SK-MEL-5 (cell line): ENCODE measurements at places on chromosomes 7 and 10.

GRCh38 chr7:136034132-136034531, 57.0 kb upstream of the MTPN start:
- no peak for DNase-seq

- DNase-seq = peak; percentile 58
Measured at GRCh38 chr7:18393465-18394118, 102.0 kb upstream of the HDAC9 start.

DNA sequence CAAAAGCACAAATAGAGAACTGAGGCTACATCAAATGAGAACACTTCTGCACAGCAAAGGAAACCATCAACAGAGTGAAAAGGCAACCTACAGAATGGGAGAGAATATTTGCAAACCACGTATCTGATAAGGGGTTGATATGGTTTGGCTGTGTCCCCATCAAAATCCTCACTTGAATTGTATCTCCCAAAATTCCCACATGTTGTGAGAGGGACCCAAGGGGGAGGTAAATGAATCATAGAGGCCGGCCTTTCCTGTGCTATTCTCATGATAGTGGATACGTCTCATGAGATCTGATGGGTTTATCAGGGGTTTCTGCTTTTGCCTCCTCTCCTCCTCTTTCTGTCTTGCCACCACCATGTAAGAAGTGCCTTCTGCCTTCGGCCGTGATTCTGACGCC, 120.6 kb upstream of the FRMD4A start:
- DNase-seq = no peak

GRCh38 chr10:123930340-123931001, 38.9 kb upstream of the CPXM2 start:
- DNase-seq = no peak

DNA sequence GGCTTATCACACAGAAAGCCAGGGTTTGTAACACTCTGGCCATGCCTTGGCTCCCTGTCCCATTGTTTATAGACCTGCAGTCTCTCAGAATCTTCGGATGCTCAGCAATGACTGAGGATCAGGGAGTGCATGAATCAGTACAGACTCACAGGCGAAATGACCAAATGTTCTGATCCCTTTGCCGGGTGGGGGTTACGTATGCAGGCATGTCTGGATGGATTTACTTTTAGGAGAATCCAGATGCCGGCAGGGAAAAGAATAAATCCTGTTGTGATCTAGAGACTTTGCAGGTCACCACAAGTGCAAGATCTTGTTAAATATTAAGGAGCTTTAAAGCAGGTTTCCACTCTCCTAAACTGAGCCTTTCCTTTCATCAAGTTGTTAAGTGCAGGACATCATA, 149.5 kb downstream of the SFMBT2 start:
- DNase-seq = no peak

DNA sequence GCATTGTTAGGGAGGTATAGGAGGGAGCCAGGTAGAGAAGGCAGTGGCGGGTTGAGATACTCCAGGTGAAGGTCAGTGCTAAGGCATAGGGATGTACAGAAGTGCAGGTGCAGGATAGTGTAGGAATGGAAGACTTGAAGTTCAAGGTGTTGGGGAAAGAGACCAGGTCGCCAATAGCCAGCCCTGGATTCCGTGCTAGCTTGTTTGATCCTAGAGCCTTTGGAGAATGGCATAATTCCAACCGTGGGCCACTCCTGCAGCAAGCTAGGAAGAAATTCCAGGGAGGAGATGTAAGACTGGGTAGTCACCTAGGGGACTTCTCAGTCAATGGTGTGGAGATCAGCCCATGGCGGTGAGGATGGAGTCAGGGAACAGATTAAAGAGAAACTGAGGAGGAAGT, 272.7 kb downstream of the RPS24 start:
- DNase-seq = no peak

DNA sequence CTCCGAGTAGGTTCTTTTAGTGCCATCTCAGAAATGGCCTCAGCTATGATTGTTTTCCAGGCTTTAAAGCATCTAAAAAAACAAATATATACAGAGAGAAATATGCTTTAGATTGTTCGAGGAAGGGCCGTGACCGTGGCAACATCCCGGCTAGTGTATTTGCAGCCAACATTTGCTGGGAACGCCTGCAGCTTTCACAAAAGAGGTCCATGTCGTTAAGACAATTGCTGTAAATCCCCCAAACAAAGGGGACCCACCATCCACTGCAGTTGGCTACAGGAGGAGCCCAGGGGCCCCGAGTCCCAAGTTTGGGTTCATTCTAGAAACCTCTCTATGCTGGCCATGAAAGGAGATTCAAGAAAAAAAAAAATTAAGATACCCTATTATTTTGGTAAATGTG, 152.8 kb upstream of the TCF7L2 start:
- no peak for DNase-seq

DNA sequence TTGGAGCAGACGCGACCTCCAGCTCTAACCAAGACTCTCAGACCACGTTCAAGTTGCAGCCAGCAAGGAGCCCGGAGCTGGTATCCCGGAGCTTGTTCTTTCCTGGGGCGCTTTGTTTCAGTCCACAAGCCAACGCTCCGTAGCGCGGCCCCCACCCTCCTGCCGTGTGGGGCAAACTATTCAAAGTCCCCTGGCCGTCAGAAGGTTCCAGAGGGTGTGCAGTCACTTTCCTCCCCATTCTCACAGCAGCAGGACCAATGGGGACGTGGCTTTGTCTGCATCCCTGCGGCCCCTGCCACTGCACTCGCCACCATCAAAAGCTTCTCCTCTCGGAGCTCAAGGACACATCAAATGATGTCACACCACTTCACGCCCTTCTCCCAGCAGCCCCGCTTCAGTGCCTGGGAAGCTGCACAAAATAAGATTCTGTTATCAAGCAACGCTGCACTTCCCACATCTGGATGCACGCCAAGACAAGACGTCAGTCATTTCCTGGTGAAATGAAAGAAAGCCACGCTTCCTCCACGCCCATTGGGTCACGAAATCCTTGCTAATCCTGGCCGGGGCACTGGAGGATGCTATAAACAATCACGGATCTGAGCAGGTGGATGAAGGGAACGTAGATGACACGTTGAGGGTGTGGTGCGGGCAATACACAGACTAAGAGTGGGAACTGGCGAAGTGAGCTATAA, 348.2 kb downstream of the PTPRN2 start:
- peak; percentile 11 for DNase-seq

DNA sequence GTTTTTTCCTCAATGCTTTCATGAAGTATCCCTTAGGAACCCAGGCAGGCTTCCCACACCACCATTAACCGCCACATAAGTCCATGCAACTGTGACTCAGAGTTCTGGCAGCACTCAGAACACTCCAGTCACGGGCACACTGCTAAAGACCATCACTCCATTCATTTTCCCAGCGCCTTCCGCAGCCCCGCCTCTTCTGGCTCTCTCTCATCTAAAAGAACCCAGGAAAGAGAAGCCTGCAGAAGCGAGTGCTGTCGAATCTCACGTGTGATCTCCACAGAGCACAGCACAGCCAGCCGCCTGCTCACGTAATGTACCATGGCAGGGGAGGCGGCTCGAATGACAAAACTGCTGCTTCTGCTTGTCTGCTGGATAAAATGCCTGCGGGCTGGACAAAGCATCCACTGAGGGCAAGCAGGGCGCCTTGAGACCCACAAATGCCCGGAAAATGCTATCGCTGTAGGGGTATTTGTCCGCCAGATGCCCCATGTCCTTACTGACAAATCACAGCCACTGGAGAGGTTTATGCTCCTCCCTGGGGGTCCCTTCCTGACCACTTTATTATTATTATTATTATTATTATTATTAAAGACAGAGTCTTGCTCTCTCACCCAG, 1.8 kb downstream of the PSMG3 start:
- DNase-seq = peak; percentile 68

DNA sequence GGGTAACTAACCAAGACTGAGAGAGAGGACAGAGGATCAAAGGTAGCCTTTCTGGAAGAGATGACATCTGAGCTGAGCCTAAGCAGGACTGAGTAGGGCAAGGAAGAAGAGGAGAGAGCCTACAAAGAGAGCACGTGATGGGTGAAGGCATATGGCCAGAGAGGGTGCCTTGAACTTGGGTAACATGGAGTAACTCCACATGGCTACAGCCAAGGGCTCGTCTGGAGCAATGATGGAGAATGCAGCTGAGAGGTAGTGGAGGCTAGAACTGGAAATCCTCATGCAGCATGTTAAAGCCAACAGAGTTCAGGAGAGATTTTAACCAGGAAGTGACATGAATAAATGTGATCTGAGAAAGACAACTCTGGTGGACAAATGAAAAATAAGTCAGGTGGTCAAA, 77.8 kb downstream of the LRRC17 start:
- DNase-seq = no peak

DNA sequence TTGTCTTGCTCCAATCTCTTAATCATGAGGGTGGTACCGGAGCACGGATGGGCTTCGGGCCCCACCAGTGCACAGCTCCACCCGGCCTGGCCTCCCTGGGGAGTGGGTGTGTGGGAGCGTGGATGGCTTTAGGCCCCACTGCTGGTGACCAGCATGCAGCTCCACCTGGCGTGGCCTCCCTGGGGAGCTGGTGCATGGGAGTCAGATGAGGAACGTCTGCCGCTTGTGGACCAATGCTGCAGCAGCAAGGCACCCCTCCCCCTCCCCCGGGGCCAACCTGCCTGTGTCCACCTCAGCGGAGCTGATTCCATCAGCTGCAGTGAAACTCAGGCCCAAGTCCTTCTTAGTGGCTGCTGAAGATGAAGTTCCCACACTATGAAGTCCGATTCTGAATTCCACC, 511.4 kb downstream of the PTPRN2 start:
- no peak for DNase-seq

DNA sequence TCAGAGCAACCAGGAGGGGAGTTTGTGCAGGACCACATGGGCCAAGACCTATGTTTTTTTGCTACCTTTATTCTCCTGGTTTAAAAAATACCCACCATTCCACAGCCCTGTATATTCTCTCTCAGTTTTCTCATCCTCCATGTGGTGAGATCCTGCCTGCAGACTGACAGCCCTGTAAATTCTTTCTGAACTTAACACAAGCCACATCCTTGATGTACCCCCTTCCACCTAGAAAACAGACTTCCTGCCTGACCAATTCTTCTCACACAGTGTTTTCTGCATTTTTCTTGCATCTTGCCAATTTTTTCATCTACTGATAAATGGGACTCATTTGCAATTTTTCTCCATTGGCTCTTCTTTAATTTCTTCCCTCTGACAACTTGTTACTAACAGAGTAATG, 78.4 kb downstream of the INSYN2A start:
- DNase-seq = no peak

DNA sequence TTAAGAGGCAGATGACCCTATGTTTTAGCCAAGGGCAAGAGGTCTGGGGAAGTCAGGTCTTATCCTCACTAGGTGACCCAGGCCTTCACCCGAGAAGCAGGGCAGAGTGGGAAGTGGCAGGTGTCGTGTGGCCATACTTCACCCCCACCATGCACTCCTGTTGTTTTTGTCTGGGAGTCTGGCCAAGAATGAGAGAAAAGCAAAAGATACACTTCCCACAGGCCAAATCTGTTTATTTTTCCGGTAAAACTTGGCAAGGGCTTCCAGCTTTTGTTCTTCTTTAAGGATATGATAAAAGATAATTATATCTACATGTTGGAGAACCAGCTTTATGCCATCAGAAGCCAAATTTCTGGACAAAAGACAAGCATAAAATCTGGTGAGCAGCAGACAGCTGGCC, 137.4 kb upstream of the CDC14C start:
- DNase-seq = no peak

DNA sequence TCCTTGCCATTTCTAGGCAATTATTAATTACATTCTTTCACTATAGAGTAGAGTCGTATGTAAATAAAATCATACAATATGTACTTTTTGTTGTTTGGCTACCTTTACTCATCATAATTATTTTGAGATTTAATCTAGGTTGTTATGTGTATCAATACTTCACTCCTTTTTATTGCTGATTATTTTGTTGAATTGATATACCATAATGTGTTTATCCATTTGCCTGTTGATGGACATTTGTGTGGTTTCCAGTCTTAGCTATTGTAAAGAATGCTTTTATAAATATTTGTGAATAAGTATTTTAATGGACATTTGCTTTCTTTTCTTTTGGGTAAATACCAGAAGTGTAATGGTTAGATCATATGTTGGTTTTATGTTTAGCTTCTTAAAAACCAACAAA, 174.0 kb downstream of the RAMP3 start:
- DNase-seq = no peak

DNA sequence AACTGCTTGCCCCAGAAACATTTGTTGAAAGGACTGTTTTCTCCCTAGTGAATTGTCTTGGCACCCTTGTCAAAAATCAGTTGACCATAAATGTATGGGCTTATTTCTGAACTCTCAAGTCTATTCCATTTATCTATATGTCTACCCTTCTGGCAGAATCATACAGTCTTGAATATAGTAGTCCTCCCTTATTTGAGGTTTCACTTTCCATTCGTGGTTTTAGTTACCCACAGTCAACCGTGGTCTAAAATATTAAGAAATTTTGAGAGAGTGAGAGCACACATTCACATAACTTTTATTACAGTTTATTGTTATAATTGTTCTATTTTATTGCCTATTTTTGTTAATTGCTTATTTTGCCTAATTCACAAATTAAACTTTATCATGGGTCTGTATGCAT, 17.4 kb upstream of the CEP41 start:
- no peak for DNase-seq

DNA sequence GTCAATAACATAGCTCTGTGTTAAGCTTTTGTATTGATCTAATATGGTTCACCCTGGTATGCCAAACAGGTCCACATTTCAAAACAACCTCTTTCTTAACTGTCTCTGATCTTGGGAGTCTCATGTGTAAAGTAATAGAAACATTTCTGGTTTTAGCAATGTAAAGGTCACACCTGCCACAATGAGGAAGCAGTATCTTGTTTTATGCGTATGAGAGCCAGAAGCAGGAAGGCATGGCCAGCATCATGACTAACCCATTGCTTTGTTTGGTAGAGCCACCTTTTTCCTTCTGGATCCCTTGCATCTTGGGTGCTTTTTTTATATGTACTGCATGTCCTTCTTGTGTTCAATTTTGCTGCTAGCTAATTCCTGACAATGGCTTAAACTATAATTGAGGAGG, 411.3 kb upstream of the SEMA3C start:
- no peak for DNase-seq

GRCh38 chr10:90604636-90605035, 253.2 kb downstream of the HTR7 start:
- no peak for DNase-seq

DNA sequence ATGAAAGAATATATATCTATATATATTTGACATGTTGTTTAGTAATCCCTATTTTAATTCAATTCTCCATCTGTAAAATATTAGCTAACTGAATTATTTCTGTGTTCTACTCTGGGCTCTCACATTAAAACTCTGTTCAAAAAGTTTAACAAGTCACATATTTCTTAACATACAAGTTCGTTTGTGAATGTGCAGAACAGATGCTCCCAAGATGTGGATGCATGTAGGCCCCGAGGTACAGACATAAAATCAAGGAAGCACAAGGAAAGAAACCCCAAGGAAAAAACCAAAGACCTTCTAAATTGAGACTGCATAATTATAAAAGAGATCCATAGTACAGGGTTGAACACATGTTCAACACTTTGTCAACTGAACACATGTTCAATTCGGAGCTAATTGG, 175.1 kb downstream of the LRRTM3 start:
- DNase-seq = no peak

GRCh38 chr10:103834436-103835095, 20.8 kb downstream of the SH3PXD2A start:
- no peak for DNase-seq

GRCh38 chr7:265192-265997, 24.6 kb upstream of the FOXL3 start:
- DNase-seq = no peak

GRCh38 chr7:156151078-156151477, 338.8 kb upstream of the SHH start:
- no peak for DNase-seq
